GM12892 (cell line): ENCODE measurements at places on chromosomes 13 and 19.

DNA sequence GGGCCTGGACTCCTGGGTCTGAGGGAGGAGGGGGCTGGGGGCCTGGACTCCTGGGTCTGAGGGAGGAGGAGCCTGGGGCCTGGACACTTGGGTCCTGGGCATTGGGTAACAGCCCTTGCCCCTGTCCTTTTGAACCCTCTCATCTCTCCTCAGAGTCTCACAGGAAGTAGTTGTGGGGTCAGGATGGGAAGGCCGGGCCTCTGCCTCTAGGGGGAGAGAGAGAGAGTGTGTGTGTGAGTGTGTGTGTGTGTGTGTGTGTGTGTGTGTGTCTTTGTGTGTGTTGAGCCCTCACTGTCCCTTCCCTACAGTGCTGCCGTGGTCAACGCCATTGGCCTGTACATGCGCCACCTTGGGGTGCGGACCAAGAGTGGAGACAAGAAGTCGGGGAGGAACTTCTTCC is 10.9 kb downstream of the ARHGEF1 start:
- no peak for DNase-seq

DNA sequence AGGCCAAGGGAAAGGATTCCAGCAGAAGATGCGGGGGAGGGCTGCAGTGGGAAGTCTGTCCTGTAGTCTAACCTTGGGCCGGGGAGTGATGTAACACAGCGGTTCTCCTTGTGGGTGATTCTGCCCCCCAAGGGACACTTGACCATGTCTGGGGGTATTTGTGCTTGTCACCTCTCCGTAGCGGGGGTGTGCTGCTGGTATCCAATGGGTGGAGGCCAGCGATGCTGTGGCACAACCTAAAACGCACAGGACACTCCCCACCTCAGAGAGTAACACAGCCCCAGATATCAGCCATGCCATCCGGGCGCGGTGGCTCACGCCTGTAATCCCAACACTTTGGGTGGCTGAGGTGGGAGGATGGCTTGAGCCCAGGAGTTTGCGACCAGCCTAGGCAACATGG is 36.3 kb downstream of the ZNRF4 start:
- DNase-seq, result no peak

GRCh38 chr13:34076319-34076718 is 258.4 kb downstream of the RFC3 start:
- DNase-seq, result no peak

DNA sequence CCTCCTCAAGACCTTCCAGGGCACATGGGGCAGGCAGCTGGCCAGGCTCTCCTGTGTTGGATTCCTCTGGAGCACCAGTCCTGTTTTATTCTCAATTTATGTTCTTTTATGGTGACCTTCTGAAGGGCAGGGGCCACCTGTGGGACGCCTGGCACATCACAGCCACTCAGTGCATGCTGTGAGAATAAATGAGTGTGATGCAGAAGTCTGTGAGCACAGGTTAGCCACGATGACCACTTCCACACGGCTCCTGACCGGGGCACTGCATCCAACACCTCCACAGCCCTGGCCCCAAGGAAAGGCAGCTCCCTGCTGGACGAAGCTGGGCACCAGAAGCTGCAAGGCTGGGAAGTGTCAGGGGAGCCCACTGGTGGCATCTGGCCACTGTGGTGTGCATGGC is 122.8 kb downstream of the CRYL1 start:
- no peak for DNase-seq

GRCh38 chr13:32136716-32137115 is 105.1 kb downstream of the FRY start:
- DNase-seq, result no peak

GRCh38 chr13:28089065-28089464 is 11.3 kb downstream of the FLT3 start:
- DNase-seq, result no peak

DNA sequence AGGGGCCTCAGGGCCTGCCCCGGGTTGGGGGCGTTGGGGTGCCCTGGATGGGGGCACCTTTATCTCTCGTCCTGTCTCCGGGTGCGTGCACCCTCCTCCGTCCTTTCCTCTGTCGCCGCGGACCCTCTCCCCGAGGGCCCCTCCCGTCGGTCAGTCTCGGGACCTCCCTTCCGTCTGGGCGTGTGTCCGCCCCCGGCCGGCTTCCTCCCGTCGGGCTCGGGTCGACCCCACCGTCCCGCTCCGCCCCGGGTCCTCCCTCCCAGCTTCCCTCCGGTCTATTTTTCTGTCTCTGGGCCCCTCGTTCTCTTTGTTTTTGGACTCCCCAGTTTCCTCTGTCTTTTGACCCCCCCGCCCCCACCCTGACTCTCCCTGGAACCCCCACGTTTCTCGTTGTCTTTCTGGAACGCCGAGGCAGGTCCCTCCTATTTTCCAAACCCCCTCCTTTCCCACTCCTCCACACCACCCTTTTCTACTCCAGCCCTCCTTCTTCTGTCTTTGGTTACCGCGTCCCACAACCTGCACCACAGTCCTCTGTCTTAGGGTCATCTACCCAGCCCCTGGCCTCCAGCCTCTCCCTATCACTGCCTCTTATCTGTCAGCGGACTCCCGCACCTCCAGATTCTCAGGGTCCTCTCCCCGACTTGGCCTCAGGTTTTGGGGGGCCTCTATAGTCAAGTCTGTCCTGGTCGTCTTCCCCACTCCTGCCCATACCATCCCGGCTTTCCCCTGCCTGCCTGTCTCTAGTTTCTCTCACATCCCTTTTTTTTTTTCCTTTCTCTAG is 757 bp downstream of the EGLN2 start:
- no peak for DNase-seq

DNA sequence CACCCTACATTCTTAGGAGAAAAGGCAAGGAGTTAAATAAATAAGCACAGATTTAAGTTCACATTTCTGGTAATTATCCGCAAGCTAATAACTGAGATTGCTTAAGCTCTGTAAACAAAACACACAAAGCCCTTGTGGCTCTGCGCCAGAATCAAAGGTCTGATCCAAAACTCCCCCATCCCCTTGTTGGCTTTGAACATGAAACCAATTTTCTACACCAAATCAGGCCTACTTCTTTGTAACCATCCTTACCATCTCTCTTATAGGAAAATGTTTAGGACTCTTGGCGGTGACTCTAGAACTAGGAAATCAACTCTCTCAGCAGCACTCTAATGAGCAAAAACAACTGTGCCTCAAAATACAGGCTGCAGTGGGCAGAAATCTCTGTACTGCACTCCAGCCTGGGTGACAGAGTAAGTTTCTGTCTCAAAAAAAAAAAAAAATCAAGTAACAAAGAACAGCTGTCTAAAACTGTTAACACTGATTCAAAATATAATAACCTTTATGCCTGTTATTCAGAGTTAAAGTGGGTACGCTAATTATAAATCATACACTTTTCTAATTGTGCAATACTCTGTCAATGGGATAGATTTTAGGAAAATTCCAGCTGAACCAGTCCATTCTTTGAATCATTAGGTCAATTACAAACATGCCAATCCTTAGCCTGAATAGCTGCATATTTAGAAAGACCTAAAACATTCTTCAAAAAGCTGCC is 25.8 kb downstream of the ABCC4 start:
- DNase-seq, result no peak

DNA sequence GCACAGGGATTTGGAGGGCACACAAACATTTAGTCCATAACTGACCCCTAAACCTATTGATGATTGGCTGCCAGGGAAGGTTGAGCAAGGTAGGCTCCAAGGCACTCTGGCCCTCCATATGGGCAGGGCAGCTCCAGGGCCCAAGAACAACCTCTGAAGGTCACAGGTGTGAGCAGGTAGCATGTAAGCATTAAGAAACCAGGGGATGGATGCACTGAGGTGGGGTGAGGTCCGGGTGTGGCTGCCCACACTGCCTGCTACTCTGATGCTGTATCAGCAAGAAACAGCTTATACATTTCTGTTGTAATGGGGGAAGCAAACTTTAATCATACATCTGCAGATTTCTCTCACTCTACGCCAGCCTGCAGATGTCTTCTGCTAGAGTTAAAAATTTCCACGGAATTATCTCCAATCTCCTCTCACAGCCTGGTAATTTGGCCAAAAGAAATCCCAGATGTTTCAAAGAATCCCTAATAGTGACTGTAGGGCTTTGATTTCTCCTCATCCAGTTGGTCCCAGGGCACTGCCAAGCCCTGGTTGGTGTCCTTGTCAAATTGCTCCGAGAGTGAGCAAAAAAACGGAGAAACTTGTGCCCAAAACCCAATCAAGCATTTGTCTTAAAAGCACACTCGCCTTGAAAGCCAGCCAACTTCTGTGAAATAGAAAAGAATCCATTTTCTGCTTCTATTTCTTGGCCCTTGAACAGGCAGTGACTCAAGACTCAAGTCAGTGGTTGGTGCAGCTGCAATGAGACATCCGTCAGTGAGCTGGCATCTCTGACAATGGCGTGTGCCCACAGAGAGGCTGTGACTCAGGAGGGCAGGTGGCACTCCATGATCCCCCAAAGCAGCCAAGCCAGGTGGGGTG is 72.5 kb upstream of the MRI1 start:
- no peak for DNase-seq

DNA sequence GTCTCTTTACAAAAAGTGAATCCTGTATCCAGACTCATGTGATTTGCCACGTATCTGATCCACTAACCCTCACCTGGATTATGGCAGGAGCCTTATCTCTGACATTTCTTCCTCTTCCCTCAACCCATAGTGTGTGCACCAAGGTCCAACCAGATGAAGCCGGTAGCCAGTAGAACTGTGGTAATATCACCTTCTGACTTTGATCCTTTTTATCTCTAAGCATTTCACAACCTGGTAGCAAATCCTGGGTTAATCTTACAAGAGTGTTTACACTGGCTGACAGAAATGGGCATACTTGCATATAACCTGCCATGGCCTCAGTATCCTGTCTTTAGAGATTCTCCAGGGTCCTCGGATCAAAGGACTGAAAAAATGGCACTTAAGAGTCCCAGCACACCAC is 1.9 kb downstream of the ZNF417 start:
- DNase-seq, result no peak

DNA sequence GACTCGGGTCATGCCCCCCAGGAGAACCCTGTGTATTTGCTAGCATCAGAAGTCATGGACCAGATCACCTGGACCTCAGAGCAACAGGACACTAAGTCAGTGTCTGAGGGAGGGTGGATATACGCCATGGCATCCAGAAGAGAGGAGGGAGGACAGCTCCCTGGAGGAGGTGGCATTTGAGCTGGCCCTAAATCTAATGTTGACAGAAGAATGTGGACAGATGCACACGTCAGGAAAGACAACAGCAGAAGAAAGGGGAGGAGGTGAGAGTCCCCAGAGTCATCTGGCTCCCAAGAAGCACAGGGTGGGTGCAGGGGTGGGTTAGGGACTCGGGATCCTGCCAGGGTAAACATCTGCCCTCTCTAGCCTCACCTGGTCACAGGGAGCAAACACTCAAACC is 24.5 kb upstream of the CCNE1 start:
- DNase-seq, result no peak

DNA sequence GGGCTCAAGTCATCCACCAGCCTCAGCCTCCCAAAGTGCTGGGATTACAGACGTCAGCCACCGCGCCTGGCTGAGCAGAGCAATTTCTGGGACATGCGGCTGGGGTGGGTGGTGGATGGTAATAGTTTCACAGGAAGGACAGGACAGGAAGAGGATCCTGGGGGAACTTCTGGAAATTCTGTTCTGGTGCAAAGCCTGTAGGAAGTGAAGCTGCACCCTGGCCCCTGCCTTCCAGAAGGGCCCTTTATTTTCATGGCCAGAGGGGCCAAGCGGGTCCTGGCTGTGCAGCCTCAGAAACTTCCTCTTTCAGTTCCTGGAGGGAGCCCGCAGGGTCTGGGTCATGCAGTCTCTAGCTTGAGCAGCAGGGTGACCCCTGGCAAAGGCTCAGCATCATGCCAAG is 15.7 kb downstream of the FEM1A start:
- DNase-seq, result no peak
